Stimulated activated CD8-positive, alpha-beta memory T cell treated with anti-CD3 and anti-CD28 coated beads, Interleukin-2, amount 100 ng/mL, for 1 hour (primary cell): ENCODE measurements at places on chromosomes 4 and X.

DNA sequence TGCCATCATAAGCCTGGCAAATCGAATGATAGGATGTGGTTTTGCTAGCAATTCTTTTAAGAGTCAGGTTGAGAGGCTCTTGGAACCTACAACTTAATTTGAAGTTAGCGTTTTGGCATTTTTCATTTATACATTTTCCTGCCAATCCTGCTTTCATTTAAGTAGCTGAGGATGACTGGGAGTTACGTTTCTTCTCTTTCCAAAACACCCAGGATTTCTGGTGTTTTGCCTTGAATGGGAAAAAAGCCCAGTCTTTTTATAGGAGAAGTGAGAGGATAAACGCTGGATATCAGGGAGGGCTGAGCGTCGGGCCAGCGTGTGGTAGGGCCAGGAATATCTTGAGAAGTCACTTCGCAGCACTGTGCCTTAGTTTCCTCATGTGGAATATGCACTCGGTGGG lies 174.2 kb upstream of the HAND2 start:
- DNase-seq = no peak

- no peak for DNase-seq
Measured at GRCh38 chrX:107429090-107429489, 20.4 kb upstream of the FRMPD3 start.

GRCh38 chr4:139921429-139922184 lies 232.4 kb downstream of the MAML3 start:
- DNase-seq = no peak

GRCh38 chr4:25551605-25552004 lies 104.0 kb upstream of the SLC34A2 start:
- no peak for DNase-seq

- DNase-seq = no peak
Measured at GRCh38 chrX:153673428-153674218, at the start of gene PNCK. Gene PNCK (minus strand): TSS chrX:153673813. CDS start chrX:153673076, 737 bp downstream.

DNA sequence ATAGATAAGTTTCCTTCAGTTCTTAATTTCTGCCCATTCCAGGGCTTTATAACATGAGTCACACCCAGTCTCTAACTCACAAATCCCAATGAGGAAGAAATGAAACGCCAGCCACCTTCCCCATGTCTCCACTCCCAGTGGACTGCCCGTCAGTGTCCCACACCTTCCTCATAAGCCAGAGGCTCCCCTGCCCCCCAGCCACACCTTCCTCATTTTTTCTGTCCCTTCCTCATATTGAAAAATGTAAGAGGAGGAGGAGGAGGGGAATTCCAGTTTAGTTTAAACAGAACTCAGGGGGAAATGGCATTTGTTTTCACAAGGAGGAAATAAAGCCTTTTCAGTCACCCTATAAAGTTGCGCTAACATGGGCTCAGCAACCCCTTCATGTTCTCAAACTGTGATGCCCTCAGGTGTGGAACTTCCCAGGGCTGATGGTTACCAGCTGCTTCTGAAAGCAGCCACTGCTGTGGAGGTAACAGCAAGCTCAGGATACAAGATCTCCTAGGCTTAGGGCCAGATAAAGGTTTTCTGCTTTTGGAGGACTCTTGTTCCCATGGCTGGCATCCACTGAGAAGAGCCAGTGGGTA lies 97.8 kb downstream of the PARM1 start:
- no peak for DNase-seq

DNA sequence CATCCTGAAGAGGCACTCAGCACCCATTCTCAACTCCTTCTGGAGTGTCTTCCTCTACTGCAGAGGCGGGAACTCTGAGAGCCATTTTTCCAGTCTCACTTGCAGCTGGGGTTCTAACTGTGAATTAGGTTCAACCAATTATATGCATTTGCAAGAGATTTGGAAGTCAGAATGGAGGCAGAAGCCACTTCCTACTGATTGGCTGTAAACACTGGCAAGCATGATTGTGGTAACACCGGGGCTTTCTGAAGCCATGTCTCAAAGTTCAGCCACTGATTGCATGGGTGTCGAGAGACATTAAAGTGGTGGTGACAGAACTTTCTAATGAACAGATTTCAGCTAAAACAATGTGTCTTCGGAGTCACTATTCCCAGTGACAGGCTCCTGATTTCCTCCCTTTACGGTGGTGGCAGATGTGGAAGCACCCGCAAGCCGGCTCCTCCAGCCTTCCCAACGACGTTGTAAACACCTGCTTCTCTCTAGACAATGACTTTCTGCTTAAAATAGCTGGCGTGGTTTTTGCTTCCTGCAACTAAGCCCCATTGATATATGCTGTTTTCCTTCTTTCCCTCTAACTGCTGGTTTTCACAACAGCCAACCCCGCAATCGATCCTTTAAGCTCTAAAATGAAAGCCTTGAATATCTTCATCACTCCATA lies 92.0 kb downstream of the IRF2 start:
- DNase-seq = no peak

DNA sequence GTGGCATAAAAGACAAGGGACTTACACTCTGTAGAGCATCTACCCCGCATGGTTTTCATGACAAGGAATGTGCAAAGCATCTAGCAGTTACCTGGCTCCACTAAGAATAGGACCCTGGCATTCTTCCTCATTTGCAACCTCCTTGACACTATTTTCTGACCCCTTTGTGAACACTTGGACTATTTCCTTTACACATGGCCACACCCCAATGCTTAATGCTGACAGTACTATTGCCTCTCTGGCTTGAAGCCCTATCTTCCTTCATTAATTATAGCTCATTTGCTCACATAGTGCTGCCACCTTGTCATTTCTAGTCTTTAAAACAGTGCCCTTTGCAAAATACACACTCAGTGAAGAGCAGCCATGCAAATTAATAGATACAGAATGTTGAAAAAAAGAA lies 226.3 kb upstream of the VCX3A start:
- no peak for DNase-seq

- no peak for DNase-seq
Measured at GRCh38 chr4:72899214-72899613, 170.3 kb downstream of the COX18 start.
